Pancreas (tissue), 10 donors: ENCODE measurements at places on chromosomes 4 and X.

- DNase-seq = no peak
These were observed 502.6 kb downstream of the EPHA5 start for GRCh38 chr4:65167719-65168118.

DNA sequence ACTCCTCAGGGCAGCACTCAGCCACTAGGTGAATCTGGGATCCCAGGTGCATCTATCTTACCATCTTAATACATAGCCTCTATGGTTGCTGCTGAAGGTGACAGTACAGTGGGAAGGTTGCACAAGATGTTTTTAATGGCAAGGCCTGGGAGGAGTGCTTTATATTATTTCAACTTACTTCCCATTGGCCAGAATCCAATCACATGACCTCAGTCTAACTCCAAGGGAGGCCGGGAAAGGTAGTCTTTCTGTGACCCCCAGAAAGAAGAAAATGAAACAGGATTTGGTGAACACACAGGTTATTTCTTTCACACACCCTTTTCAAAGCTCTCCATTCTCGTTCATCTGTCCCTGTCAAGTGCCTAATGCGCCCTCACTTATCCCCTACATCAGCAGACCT, 189.1 kb upstream of the ATP6AP2 start:
- DNase-seq = no peak

- DNase-seq = no peak
These were observed 275.2 kb downstream of the SPRY1 start for GRCh38 chr4:123671636-123672404.

DNA sequence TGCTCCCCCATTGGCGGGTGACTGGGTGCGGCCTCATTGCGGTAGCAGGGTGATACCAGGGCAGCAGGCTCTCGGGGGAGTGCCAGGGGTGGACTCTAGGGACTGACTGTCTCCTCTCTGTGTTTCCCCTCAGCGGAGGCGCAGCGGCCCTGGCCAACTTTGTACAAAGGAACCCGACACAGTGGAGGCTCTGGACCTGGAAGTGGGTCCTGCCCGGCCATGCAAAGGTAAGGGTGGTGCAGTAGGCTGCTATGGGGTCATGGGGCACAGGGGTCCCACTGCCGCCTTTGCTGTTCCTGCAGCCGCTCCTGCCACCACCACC, 16.3 kb downstream of the SULT1B1 start:
- no peak for DNase-seq

DNA sequence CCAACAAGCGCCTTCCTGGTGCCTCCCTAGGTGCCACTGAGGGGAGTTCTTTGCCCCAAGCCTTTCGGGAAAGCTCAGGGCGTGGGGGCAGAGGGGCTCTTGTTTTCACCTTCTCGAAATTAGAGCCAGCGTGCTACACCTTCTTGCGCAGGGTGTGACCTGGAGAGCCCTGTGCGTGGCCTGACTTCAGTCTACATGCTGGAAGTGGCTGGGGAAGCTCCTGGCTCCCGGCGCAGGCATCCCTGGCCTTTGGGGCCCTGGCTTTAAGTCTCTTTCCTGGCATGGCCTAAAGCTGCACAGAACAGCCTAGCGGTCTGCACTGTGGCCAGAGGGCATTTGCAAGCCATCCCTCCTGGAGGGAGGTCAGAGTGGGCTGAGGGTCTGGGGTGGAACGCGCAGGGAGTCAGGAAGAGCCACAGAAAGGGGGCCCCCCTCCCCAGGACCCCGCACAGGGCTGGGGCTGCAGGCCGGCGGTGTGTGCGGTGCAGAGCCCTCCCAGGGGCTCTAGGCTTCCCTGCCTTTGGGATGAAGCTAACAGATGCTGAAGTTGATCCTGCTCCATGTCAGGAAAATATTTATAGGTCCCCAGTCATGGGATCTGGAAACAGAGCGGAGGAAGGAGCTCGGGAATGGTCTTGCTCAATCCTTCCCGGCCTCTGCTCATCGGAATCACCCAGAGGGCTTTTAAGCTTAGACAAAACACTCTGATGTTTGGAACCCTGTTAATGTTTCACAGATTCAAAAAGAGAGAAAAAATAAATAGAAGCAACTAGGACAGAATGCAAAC, 781 bp upstream of the SPON2 start:
- no peak for DNase-seq

- DNase-seq = no peak
These were observed 454.2 kb downstream of the NLGN4X start for GRCh38 chrX:5774446-5774845.

DNA sequence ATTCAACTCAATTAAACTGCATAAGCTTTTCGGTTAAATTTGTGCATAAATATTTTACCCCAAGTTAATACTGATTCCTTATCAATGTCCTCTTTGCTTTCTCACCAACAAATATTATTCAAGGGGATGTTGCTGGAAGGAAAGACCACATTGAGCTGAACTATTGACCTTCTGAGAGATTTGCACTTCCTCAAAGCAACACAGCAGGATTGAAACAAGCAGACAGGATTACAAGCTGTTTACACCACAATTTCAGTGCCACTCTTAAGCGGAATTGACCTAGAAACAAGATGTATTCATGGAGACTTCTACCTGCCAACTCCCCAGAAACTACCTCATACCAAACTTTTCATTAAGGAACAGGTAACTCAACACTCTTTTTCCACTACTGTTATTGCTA, 96.5 kb upstream of the DUSP21 start:
- DNase-seq = no peak

GRCh38 chrX:152960115-152960514, 33.8 kb downstream of the PNMA5 start:
- DNase-seq = no peak

DNA sequence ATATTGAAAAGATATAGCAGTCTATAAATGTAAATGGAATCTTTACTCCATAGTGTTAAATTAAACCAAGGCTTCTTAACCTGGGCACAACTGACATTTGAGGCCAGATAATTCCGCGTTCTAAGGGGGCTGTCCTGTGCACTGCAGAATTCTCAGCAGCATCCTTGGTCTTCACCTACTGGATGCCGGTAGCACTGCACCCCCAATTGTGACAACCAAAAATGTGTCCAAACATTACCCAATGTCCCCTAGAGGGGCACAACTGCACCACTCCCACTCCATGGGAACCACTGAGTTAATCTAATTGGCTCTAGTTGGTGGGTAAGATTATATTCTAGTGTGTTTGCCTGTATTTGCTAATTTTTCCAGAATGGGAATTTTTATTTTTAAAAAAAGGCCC, 16.6 kb downstream of the AP1S2 start:
- no peak for DNase-seq

DNA sequence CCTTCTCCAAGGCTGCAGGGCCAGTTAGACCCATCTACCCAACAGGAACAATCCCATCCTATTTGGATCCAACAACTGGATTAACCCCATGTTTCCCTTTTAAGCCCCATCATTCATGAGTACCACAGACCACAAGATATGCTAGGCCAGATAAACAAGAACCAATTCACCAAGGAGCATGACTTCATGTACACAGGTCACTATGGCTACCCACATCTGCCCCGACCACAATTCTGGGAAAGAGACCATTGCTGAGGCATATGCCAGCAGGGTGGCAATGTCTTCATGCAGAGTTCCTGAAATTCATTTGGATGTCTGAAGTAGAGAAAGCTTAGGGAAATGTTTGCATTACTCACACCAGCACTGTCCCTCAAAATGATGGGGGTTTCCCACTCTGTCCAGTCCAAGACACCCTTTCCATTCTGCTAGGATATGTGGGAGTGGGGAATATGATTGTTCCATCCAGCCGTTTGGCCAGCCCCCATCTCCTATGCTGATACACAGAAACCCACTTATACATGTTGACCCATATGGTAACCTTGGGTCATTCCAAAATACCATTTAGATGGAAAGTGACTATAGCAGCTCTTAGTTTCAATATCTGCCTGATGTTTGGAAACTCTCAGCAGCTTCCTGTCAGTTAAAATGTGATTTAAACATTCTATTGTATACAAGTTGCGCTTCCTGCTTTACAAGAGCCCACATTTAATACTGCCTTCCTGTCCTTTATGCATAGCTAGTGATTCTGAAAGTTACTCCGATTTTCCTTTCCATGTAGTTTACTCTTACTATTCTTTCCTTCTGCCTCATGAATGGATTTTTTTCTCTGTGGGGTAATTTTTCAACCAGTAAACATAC, 129.0 kb downstream of the AMMECR1 start:
- DNase-seq = no peak

GRCh38 chrX:22035236-22035635, 3.1 kb downstream of the PHEX start:
- DNase-seq = no peak

DNA sequence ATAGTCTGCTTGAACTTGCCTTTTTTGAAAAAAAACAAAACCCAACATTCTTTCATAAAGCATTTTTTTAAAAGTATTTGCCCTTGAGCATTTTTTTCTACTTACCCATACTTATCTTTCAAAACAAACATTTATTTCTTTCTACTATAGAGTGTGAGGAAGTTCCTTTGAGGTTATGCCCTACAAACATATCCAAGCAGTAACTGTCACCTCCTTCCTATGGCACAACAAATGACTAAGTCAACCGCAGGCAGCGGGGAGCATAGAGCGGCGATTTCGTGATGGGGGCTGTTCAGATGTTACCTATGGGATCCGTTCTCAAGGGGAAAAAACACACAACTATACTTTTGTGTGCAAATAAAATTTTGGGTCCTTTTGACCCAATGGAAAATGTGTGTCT, 19.4 kb downstream of the SPRY1 start:
- no peak for DNase-seq

- peak; percentile 27 for DNase-seq
These were observed 26.3 kb upstream of the UCP1 start for GRCh38 chr4:140595065-140595464.

- peak; percentile 36 for DNase-seq
These were observed 14.5 kb downstream of the AFP start for GRCh38 chr4:73450398-73451004.

GRCh38 chrX:152915541-152916241, 17.8 kb downstream of the ZNF185 start:
- DNase-seq = no peak

DNA sequence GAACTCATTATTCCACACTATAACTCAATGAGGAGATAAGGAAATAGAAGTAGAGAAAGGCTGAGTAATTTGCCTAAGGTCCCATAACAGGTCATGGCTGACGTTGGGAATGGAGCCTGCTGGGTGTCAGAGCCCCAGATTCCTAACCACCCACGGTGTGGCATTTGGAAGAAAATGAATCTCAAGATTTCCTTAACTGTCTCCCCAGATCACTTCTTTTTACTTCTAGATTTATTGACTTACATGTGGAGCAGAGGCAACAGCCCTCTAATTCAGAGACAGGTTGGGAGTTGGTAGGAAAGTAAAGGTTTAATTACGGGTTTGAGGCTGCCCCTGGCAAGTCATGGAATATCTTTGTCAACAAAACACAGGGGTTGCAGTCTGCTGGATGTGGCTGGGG, 134.0 kb downstream of the ARHGAP10 start:
- no peak for DNase-seq

DNA sequence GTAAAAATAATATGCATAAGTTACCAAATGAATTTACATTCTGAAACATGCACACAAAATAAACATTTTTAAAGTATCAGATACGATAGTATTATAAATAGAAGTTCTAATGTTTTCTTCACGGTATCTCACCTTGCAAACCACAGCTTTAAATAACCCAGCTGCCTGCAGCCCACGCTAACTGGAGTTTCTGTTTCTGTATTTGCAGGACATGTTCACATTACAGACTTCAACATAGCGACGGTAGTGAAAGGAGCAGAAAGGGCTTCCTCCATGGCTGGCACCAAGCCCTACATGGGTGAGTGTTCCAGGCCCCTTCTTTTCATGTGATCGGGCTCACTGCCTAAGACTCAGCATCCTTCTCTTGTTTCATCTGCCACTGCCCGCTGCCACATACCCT, 291.7 kb downstream of the EVC2 start:
- no peak for DNase-seq

DNA sequence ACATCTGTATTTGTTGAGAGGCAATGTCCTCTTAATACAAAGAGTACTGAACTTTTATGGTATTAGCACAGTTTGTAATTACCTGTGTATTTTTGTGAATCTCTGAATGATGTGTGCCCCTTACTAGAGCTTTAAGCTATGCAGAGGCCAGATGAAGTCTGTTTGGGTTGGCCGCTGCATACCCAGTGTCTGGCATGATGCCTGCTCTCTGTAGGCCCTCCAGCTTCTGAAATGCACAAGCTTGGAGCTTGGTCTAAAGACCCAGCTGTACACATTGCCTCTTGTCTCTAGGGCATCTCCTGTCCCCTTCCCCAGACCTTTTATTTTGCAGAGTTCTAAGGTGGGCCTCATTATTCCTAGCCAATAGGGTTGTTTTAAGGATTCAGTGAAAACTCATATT, 68.6 kb downstream of the CDS1 start:
- DNase-seq = no peak

GRCh38 chr4:83785891-83786290, 250.0 kb downstream of the GPAT3 start:
- DNase-seq = no peak

DNA sequence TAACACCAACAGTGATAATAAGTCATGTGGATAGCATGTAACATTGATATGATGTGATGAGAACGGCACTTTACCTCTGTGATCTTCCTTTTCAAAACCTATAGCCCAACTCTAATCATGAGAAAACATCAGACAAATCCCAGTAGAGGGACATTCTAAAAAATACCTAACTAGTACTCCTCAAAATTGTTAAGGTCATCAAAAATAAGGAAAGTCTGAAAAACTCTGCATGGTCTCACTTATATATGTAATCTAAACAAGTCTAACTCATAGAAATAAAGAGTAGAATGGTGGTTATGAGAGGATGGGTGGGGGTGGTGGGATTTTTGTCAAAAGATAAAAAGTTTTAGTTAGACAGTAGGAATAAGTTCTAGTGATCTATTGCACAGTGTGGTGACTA, 243.9 kb upstream of the GRIA3 start:
- DNase-seq = no peak

- DNase-seq = no peak
These were observed 142.8 kb downstream of the MOSPD2 start for GRCh38 chrX:15016051-15016450.

DNA sequence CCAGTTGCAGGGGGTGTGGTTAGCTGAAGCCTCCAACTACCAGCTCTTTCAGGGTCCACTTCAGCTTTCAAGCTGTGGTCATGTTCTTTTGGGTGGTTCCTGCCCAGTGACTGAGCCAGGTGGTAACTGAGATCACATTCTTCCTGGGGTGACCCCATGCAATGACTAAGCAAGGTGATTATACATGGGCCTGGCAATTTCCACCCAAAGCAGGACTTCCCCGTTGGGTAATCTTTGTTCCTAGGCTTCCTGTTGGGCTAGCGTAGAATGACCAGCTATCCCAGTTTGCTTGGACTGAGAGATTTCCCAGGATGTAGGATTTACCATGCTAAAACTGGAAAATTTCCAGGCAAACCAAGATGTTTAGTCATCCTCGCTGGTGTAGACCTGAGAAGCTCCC, 18.4 kb upstream of the MAGEB17 start:
- DNase-seq = no peak

GRCh38 chr4:10671366-10671765, 13.2 kb downstream of the CLNK start:
- no peak for DNase-seq

GRCh38 chr4:105666693-105667092, 41.8 kb downstream of the INTS12 start:
- DNase-seq = no peak

GRCh38 chr4:53558065-53558801, 33.1 kb downstream of the LNX1 start:
- no peak for DNase-seq

GRCh38 chrX:137929951-137930350, 364.0 kb downstream of the ZIC3 start:
- DNase-seq = no peak

GRCh38 chr4:165360041-165360695, 18.6 kb upstream of the CPE start:
- DNase-seq = no peak
